ENCODE measurements at places on chromosomes 3 and 15.
A peak's percentile ranks its signal among the peaks of the same experiment; 100 is the strongest.

GRCh38 chr3:24684506-24685023 is 189.9 kb upstream of the THRB start:
- DNase-seq, result no peak

DNA sequence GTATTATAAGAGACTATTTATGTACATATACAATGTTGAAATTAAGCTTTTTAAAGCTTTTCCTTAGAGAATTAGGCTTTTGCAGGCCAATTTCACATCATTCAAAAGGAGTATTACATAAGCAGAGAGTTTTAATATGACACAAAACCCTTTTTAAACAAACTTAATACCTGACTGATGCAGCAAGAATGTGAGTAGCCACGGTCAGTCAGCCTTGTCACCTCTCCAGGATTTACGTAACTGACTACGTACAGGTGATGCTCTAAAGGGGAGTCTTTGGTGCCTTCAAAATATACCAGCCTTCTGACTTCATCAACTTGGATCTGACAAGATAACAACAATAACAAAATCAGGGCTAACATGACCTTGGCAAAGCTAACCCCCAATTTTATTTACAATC is 44.2 kb upstream of the IGDCC4 start:
- peak; percentile 59 for DNase-seq

- no peak for DNase-seq
Measured at GRCh38 chr15:88792342-88793282, 10.6 kb upstream of the ACAN start.

DNA sequence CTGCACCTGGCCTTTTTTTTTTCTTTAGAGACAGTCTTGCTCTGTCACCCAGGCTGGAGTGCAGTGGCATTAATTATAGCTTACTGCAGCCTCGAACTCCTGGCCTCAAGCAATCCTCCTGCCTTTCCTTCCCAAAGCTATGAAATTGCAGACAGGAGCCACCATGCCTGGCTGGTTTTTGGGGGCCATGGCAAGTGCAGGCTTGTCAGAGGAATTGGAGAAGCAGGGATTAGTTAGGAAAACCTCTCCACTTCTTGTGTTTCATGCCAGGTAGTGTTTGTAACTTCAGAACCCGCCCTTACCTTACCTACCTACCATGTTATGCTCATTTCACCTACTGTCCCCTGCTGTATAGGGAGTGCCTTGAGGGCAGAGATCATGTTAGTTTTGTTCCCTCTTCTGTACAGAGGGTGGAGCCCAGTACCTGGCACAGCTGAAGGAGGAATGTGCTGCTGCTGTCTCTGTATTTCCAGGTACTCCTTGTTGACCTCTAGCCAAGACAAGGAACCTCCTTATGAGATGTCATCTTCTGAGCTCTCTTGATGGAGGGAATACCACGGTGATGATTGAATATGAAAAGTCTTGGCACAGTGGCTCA is 43.8 kb downstream of the TRAK1 start:
- DNase-seq, result no peak

- no peak for DNase-seq
Measured at GRCh38 chr3:138769616-138770015, 65.1 kb downstream of the PIK3CB start.

- DNase-seq, result peak; percentile 64
Measured at GRCh38 chr3:58102976-58103451, 94.8 kb downstream of the FLNB start.

DNA sequence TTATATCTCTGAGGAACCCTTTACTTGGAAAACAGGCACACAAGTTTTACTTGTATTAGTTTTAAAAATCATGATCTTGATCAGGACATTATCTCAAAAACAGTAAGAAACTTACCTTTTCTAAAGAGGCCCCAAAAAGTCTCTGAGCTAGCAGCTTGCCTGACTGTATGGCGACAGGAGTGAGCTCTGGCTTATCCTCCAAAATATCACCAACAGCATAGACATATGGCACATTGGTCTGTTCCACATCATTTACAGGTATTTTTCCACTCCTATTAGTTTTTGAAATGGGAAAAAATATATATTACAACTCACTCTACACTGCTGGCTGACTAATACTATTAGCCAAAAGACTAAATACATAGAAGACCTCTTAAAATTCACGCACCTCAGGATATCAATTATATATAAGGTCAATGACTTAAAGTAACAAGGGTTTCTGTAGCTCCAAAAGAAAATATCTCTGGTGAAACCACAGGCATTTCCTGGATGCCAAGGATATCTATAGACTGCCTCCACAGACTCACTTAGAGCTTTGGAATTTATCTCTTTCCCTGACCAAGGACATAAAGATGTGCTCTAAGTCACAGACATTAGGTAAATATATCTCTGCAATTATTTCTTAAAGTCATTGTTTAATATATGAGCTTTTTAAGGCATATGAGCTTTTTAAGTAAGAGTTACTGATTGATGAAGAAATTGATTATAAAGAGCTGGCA is 33.1 kb downstream of the TXNRD3 start:
- peak; percentile 57 for DNase-seq

GRCh38 chr3:145429546-145429945 is 731.4 kb downstream of the PLOD2 start:
- no peak for DNase-seq

DNA sequence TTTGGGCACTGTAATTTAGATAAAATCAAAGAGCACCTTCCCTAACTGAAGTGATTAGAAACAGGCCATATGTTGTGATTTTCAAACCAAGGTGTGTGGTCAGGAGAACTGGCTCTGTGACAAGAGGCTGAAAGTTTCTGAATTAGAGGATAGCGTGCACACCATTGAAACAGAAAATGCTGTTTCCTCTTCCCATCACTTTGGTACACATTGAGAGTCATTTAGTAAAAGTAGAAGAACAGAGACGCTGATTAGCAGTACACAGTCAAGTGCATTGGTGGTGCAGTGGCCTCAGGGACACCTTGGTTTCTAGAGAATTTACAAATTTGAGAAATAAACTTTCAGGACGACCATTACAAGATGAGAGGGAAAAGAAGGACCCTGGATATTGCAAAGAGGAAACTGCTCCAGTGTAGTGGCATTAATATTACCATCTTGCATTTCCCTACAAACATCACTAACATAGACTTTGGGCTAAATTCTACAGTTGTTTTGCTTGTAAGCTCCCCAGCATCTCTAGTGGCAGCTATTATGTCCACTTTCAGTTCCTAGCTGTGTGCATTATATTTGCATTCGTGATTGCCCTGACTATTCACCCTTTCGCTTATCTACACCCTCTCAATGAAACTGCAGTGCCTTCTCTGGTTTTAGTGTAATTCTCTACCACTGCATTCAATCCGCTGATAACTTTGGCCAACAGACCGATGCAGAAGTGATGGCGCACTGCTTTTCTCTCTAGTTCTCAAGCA is 728.1 kb upstream of the GRM7 start:
- DNase-seq, result no peak

GRCh38 chr3:108500728-108501127 is 9.7 kb downstream of the MYH15 start:
- peak; percentile 41 for DNase-seq
